ENCODE measurements at places on chromosomes 12 and 14. TPM values are rescaled to one million over a fixed set of nuclear protein-coding genes. Genes with fewer than 3 reads are reported as not detected.

COL2A1 gene
- 0.72 TPM for total RNA-seq

ISM2 gene
- total RNA-seq, result not detected

PTGDR gene
- total RNA-seq, result not detected

NEUROD4 gene
- not detected for total RNA-seq

CCDC175 gene
- total RNA-seq, result not detected

CCDC85C gene
- 29.9 TPM for total RNA-seq

SLC5A8 gene
- total RNA-seq, result 0.08 TPM

EPS8 gene
- 7.1 TPM for total RNA-seq

TMBIM6 gene
- 390 TPM for total RNA-seq

ETFRF1 gene
- 14.9 TPM for total RNA-seq

NABP2 gene
- total RNA-seq, result 33.0 TPM

RDH12 gene
- 0.15 TPM for total RNA-seq

GPR84 gene
- not detected for total RNA-seq

AQP6 gene
- 0.47 TPM for total RNA-seq

SLC6A12 gene
- total RNA-seq, result not detected

TEX52 gene
- total RNA-seq, result not detected
